Right kidney (tissue), 9 donors: ENCODE measurements at places on chromosomes 7 and 10.

DNA sequence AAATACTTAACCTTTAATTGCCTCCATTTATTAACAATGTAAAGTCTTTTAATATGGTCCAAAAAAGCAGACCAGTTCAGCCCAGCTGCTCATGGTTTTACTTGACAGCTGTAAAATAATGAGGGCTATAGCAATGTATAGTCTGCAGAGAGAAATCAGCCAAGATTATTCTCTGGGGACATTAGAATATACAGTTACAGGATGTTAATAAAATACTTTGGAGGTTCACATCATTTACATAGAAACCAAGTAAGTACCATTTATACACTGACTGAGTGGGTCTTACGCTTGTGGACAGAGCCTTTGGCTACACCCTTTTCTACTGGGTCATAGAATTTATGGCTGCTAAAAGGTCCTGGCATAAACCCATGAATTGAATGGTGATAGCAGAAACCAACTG is 340.7 kb upstream of the CELF2 start:
- peak; percentile 27 for DNase-seq

GRCh38 chr10:9172276-9172675 is 1117.8 kb downstream of the GATA3 start:
- no peak for DNase-seq

GRCh38 chr10:131811630-131812403 is 89.0 kb upstream of the PPP2R2D start:
- no peak for DNase-seq

DNA sequence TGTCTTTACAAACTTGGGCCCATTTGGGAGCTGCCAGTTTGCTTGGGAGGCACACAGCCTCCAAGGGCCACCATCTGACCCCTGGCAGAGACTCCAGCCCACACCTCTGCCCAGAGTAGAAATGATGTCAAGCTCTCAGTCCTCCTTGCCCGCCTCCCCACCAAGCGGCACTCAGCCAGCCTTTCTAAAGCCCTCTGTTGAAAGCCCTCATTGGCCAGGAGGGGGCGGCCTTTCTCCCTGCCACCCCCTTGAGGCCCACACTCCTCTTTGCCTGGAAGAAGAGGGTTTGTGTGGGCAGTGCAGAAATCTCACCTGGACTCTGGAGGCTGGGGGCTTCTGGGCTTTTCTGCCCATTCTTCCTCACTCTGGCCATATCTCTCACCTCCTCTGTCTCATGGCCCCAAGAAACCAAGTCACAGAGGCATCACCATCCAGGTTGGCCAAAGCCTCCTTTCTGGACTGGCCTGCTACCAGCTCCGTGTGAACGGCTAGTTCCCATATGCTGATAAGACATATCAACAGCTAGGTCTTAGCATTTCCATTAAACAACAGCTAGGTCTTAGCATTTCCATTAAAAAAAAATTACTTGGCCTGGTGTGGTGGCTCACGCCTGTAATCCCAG is 36.1 kb downstream of the UBTD1 start:
- no peak for DNase-seq

DNA sequence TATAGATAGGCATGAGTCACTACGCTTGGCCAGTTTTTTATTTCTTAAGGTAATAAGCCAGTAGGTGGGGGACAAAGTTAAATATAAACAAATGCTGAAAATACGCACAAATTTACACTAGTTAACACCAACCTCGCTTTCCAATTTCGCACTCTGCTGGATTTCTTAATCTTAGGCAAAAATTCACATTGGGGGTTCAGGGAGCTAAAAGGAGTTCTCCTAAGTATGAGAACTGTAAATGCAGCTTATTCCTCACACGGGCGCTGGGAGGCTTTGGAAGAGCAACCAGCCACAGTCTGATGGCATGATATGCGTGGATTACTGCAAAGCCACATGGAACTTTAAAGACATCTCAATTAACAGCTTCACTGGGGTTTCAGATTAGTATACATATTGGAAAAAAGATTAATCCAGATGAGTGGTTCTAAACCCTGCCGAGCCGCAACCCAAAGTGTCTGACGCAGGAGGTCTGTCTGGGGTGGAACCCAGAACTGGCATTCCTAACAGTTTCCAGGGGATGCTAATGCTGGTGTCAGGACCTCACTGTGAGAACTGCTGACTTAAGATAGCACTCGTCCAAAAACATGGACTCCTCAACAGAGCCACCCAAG is 16.2 kb downstream of the TNS3 start:
- DNase-seq: no peak

GRCh38 chr10:89900554-89900953 is 199.2 kb downstream of the KIF20B start:
- no peak for DNase-seq

- DNase-seq: no peak
Measured at GRCh38 chr10:122864901-122865300, 14.5 kb downstream of the FAM24B start.

DNA sequence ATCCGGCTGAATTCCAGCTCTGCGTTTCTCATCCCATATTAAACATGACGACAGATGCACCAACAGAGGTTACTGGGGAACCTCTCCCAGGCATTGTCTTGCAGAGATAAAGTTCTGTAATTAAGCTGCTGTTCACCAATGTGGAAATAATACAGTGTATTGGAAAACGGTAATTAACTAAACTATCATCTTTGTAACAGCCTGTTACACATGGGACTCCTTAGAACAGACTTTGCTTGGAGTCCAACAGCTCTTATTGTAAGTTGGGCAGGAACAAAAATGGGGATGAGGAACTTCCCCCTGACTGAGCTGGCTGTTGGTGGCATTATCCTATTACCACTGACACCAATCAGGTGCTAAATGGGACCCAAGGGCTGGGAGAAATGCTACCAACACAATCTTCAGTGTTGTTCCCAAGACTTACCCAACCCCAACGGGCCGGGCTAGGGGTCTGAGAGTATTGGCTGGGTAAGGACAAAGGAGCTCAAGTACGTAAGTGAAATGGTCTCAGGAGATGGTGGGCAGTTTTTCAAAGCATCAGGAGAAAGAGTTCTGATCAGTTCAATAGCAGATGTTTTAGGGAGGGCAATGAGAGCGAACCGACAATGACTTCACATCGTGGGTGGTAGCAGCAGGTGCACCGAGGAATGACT is 759.4 kb downstream of the GRID1 start:
- no peak for DNase-seq

GRCh38 chr7:20030417-20030816 is 186.8 kb downstream of the MACC1 start:
- no peak for DNase-seq

GRCh38 chr7:109336531-109336930 is 766.9 kb downstream of the DNAJB9 start:
- no peak for DNase-seq

DNA sequence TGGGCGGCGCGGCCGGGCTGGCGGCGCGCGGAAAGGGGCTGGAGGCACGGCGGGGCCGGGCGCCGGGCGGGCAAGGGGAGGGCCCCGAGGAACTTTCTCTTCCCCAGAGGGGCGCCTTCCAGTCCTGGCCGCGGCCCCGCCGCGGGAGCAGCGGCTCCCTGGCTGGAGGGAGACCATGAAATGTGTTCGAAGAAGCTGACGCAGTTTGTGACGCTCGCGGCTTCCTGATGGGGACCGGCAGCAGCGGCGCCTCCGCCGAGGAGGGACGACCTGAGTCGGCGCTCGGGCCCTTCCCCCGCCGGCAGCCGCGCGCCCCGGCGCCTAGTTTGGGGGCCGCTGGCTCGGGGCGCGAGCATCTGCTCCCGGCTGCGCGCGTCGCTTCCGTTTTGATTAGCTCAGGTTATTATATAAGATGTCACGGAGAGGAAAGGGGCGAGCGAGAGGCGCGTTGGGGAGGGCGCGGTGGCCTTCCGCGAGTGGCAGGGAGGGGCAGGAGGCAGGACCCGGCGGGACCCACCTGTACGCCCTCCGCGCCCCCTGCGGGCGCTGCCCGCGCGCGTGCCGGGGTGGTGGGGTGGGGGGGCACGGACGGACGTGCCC is 57.1 kb upstream of the PCGF5 start:
- peak; percentile 93 for DNase-seq

DNA sequence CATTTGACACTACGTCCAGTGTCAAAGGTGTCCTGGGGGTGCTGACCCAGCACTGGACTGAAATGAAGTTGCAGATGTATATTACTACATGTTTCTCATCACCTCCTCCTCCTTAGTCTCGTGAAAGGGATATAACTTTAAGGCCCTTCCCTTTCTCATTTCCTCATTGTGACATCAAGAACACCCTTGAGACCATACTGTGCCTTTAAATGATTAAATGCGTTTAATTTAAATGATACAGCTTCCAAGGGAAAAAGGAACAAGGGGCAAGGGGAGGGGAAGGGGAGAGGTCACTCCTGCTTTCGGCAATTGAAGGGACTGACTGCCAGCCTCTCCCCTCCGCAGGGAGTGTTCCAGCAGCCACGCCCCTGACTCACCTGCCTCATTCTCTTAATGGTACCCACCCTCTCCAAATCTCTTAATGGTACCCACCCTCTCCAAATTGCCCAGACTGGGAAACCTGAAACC is 80.5 kb upstream of the KMT2E start:
- no peak for DNase-seq

DNA sequence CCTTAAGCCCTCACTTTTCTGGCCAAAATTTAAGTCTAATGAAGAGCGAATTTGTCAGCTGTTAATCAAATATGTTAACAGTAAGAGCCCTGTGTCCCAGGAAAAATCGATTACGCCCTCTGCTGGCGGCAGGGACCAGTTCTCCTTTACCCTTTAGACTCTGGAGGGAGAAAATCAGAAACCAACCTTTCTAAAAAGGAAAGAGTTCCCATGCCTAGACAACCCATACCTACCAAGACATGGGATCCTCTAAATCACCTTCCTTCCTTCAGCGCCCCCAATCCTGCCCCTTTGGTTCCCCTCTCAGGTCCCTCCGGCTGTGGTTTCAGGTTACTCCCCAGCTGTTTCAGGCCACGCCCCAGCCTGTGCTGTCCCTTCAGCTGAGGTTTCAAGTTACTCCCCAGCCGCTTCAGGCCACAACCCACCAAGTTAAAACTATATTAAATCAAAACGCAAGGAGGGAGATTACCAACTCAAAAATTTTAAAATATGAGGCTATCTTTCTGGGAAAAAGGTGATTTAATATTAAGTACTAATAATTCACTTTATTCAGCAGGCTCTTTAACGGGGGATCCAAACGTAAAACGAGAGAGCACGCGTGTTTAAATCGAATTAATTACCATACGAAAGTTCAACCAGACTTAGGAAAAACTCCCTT is 1.4 kb upstream of the AKR1B15 start:
- DNase-seq: peak; percentile 76

- no peak for DNase-seq
Measured at GRCh38 chr7:121436136-121436535, 40.0 kb upstream of the FAM3C start.

DNA sequence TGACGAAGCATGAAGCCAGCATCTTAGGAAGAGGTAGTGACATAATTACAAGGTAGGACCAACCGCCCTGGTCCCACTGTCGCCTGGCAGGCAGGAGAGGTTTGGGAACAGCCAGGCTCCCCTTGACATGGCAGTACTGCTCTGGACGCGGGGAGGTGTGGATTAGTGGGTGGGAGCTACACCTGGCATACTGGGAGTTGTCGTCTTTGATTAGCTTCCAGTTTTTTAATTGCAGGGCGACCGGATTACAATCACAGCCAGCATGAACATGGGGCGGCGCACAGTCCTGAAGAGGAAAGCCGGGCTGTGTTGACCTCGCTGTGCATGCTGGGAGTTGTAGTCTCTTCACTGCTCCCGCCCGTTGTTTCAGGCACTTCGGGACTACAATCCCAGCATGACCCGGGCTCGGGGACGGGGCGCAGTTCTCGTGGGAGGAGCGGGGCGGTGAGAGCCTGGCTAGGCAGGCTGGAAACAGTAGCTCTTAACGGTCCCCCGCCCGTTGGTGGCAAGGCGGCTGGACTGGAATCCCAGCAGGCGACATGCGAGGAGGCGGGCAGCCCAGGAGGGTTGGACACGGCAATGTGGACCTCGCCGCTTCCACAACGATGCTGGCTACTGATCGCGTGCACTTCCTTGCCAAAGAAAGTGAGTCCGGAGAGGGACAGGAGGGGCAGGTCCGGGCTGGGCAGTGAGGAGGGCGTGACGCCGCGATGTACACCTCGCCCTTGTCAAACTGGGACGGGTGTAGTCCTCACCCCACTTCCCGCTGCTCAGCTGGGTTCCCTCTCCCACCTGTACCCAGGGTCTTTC is 98.0 kb upstream of the ZNF722 start:
- DNase-seq: no peak

DNA sequence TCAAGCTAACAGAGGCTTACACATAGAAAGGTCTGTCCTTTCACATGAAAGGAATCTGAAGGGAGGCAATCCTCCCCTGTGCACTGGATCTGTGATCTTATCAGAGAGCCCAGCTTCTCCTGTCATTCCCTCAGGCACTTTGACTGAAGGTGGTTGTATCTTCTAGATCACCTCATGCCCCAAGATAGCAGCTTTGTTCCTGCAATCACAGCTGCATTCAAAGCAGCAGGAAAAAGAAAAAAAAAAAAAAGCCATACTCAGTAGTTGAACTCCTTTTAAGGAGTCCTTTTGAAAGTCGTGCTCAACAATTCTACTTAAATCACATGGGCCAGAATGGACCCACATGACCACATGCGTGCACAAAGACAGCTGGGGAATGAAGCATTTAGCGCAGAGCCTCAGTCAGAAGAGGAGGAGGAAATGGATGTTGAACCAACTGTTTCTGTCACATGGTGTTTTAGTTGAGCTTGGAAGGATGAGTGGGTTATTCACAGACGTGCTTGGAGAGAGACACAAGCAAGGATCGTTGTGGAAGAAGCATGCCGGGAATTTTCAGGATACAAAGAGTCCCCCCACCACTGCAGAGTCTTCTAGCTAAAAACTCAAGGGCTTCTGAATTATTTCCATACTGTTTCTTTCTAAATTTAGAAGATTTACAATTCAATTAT is 13.0 kb upstream of the PFKP start:
- no peak for DNase-seq

- no peak for DNase-seq
Measured at GRCh38 chr10:68342909-68343516, 10.3 kb upstream of the PBLD start.

- no peak for DNase-seq
Measured at GRCh38 chr7:138610671-138611170, 90.4 kb downstream of the SVOPL start.

- DNase-seq: peak; percentile 31
Measured at GRCh38 chr10:86341361-86341811, 25.2 kb downstream of the GRID1 start.

- no peak for DNase-seq
Measured at GRCh38 chr10:64313967-64314366, 792.8 kb downstream of the REEP3 start.
